Esophagus muscularis mucosa (tissue), 4 donors: ENCODE measurements at places on chromosomes 7 and 10. TPM values are rescaled to one million over a fixed set of nuclear protein-coding genes. Genes with fewer than 3 reads are reported as not detected.

- no peaks in the 10 kb centered on the region for H3K36me3 ChIP-seq
- H3K27ac ChIP-seq, result no peak overlapping the region
- no peak overlapping the region for H3K4me3 ChIP-seq
- no peak for DNase-seq
These were observed 115.5 kb upstream of the CALCR start for GRCh38 chr7:93690021-93690420.

DNA sequence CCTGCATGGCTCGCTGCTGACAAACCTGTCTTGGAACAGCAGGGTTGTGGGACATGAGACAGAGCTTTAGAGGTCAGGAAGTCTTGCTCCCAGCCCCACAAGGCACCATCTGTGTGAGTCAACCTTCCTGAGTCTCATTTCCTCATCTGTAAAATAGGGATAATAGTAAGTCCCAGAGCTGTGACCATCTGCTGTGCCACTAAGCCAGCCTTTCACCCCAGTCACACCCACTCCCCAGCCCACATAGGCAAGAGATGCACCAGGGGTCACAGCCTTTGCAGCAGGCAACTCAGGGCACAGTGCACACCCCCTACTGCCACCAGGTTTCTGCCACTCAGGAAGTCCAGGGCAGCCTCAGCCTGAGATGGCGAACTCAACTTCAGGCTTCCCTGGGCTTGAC lies 29.4 kb upstream of the CDH23 start:
- no peaks in the 10 kb centered on the region for H3K4me1 ChIP-seq
- no peak overlapping the region for H3K27ac ChIP-seq
- H3K4me3 ChIP-seq, result no peak overlapping the region
- DNase-seq, result no peak

The NPY4R gene
- total RNA-seq, result not detected

The MPP7 gene
- 46.6 TPM for total RNA-seq

The TYSND1 gene
- 7.9 TPM for total RNA-seq
